ENCODE measurements at places on chromosomes 4 and X. TPM values are rescaled to one million over a fixed set of nuclear protein-coding genes. Genes with fewer than 3 reads are reported as not detected.

The XAGE1A gene
- not detected for total RNA-seq

The DUSP9 gene
- 0.14 TPM for total RNA-seq

The EMD gene
- total RNA-seq = 92.4 TPM

The SMIM31 gene
- not detected for total RNA-seq

The UGT2B17 gene
- not detected for total RNA-seq

The NONO gene
- total RNA-seq = 461 TPM

The STIM2 gene
- 44.4 TPM for total RNA-seq

The FRAS1 gene
- 0.22 TPM for total RNA-seq

The PFKFB1 gene
- total RNA-seq = 0.60 TPM

The CT45A2 gene
- not detected for total RNA-seq

The TRPC5OS gene
- not detected for total RNA-seq

The DCTD gene
- 128 TPM for total RNA-seq

The SSX4 gene
- total RNA-seq = not detected

The STK32B gene
- not detected for total RNA-seq

The AKAP4 gene
- total RNA-seq = not detected

The RHOXF2 gene
- not detected for total RNA-seq

The GRIA3 gene
- total RNA-seq = not detected

The FAM156B gene
- 16.2 TPM for total RNA-seq

The EPHA5 gene
- total RNA-seq = not detected
